ENCODE measurements at places on chromosomes 4 and X. TPM values are rescaled to one million over a fixed set of nuclear protein-coding genes. Genes with fewer than 3 reads are reported as not detected.

DNA sequence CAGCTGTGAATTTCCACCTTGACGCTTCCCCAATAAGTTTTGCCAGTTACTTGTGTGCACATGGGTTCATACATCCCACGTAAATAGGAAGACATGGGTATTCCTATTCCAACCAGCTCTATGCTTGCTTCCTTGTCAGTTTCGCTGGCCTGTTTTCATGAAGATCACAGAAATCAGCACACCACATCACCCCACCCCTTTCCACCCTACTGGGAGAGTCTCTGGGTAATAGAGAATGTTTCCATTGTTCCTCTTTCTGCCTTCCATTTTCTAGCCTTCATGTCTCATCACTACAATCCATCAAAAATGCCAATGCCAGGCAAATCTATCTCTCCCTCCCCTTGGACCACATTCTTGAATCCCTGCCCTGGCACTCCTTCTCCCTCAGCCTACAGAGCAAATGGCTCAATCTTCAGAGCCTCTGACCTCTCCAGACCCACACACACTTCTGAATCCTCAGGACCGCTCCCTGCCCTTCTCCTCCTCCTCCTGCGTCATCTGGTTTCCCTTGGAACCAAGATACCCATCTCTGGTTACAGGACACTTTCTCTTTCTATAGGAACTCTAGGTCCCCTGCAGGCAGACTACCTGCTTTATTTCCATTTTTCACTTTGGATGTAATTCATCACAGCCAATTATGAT, 323.3 kb downstream of the DHX15 start:
- no peak overlapping the region for H3K4me3 ChIP-seq
- H3K27ac ChIP-seq = no peak overlapping the region
- DNase-seq = no peak
- H3K36me3 ChIP-seq = no peaks in the 10 kb centered on the region

DNA sequence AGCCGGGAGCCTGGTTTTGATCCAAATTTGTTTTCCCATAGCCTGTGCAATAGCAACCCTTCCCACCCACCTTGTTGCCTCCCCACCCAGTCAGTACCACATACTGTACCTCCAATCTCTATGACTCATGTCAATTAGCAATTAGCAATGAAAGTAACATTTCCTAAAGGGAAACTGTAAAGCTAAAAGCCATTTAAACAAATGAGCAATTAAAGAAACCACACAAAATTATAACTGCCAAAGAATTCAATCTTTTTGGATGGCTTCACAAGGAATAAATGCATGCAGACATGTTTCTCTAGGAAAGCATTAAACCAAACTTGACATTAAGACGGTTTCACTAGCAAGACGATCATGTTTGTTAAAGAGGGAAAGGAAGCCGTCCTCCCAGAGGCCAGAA, 169.0 kb upstream of the MAP3K15 start:
- no peak overlapping the region for H3K27ac ChIP-seq
- peaks cover 6% of the 10 kb centered on the region for H3K36me3 ChIP-seq
- DNase-seq = no peak
- no peaks in the 10 kb centered on the region for H3K27me3 ChIP-seq

DNA sequence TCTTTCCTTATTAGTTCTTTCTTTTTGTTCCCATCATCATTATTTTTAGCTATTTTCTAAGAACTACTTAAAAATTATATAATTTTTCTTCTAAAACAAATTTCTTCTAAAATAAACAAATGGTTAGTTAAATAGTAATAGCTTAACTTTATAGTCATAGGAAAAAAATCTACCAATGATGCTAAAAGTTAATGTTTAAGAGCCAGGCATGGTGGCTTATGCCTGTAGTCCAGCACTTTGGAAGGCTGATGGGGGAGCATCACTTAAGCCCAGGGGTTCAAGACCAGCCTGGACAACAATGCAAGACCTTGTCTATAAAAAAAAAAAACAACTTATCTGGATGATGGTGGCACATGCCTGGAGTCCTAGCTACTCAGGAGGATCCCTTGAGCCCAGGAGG, 127.1 kb upstream of the ANXA3 start:
- no peaks in the 10 kb centered on the region for H3K36me3 ChIP-seq
- no peak overlapping the region for H3K27ac ChIP-seq
- no peak for DNase-seq
- peaks cover 40% of the 10 kb centered on the region for H3K4me1 ChIP-seq

- peaks cover 10% of the 10 kb centered on the region for H3K4me1 ChIP-seq
- H3K27me3 ChIP-seq = no peaks in the 10 kb centered on the region
- no peaks in the 10 kb centered on the region for H3K36me3 ChIP-seq
- H3K4me3 ChIP-seq = no peak overlapping the region
- no peak overlapping the region for H3K27ac ChIP-seq
- no peak for DNase-seq
These were observed 10.5 kb downstream of the CLDN34 start for GRCh38 chrX:9977635-9978034.

- no peak overlapping the region for H3K4me3 ChIP-seq
- H3K27me3 ChIP-seq = no peaks in the 10 kb centered on the region
- DNase-seq = no peak
- H3K4me1 ChIP-seq = no peaks in the 10 kb centered on the region
These were observed 12.7 kb downstream of the FGFRL1 start for GRCh38 chr4:1023895-1024740.

GRCh38 chr4:74933562-74934015, 673 bp downstream of the PARM1 start:
- no peak overlapping the region for H3K27ac ChIP-seq
- no peaks in the 10 kb centered on the region for H3K4me1 ChIP-seq
- peaks cover 14% of the 10 kb centered on the region for H3K27me3 ChIP-seq
- peak overlapping the region; percentile 95 for H3K4me3 ChIP-seq
- H3K36me3 ChIP-seq = peaks cover 18% of the 10 kb centered on the region

GRCh38 chr4:143254491-143255226, 69.9 kb downstream of the USP38 start:
- no peak overlapping the region for H3K27ac ChIP-seq
- DNase-seq = no peak
- no peaks in the 10 kb centered on the region for H3K36me3 ChIP-seq
- H3K4me3 ChIP-seq = no peak overlapping the region
- no peaks in the 10 kb centered on the region for H3K27me3 ChIP-seq
- H3K4me1 ChIP-seq = peaks cover 13% of the 10 kb centered on the region

Gene CLGN
- total RNA-seq = 2.1 TPM

Gene SULT1B1
- 0.27 TPM for total RNA-seq

Gene KLB
- 0.09 TPM for total RNA-seq

Gene KLHL13
- 0.95 TPM for total RNA-seq

Gene NUP62CL
- total RNA-seq = 18.0 TPM

Gene SRD5A3
- total RNA-seq = 35.9 TPM
